ENCODE measurements at places on chromosomes 6 and 20.

GRCh38 chr6:119052292-119052889 is 26.1 kb downstream of the FAM184A start:
- DNase-seq = no peak

DNA sequence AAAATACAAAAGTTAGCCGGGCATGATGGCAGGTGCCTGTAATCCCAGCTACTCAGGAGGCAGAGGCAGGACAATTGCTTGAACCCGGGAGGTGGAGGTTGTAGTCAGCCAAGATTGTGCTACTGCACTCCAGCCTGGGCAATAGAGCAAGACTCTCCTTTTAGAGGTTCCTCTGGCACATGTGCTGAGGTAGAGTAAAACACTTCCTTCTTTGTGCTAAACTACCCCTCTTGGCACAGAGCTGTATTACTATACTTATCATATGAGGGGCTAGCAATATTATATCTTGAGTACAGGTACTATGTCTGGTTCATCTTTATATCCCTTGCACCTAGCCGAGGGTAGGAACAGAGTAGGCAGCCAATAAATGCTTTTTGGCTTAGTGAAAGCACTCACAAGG is 40.2 kb upstream of the SAMHD1 start:
- no peak for DNase-seq

DNA sequence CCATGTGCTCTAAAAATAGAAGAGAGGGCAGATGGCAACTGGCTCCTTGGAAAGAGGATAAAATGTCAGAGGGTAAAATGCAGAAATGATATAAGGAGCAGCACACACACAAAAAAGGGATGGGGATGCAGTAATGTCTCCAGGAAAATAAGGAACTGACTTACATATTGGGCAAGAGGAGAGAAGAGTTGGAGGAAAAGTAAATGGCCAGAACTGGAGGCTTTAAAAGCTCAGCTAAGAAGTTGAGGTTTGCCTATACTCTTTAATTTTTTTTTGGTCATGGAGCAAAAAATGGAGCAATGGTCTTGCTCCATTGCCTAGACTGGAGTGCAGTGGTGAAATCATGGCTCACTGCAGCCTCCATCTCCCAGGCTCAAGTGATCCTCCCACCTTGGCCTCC is 93.7 kb downstream of the SULF2 start:
- no peak for DNase-seq

GRCh38 chr6:52392944-52393343 is 27.2 kb upstream of the EFHC1 start:
- no peak for DNase-seq

- no peak for DNase-seq
Measured at GRCh38 chr6:140494321-140495108, 1120.1 kb upstream of the CITED2 start.

DNA sequence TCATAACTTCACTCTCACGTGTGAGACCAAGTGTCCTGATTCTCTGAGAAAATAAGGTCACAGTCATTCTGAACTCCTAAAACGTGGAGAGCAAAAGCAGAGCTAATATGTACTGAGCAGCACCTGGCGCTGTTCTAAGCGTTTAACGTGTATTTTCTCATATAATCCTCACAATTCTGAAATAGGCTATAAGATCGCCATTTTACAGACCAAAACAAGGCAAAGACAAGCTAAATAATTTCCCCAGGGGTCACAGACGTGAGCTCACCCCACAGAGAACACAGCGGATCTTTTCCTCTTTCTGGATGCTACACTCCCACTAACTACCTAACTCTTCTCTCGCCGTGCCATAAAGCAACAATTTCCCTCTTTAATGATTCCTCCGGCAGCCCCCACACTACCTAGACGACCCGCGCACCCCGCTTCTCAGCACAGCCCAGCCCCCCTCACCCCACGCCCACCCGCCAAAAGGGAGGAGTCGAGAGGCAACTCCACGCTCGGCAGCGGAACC is 636 bp downstream of the SUPT3H start:
- DNase-seq = no peak

GRCh38 chr6:49733680-49734079 is 10.5 kb downstream of the CRISP3 start:
- no peak for DNase-seq

GRCh38 chr20:33443006-33443511 is 504 bp downstream of the SNTA1 start:
- peak; percentile 40 for DNase-seq

DNA sequence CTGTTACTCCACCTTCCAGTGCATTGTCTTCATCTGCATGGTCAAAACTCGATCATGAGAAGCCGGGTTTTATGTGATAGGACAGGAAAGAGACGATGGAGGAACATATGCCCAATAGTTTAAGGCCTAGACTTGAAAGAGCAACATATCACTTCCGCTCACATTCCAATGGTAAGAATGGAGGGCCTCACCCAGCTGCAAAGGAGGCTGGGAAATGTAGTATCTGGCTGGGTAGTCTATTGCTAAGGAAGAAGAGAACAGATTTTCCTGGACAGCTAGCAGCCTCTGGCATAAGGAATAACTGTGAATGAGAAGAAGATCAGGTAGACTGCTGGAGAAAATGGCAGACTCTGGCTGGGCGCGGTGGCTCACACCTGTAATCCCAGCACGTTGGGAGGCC is 19.2 kb downstream of the FITM2 start:
- DNase-seq = no peak

- DNase-seq = no peak
Measured at GRCh38 chr6:153086225-153086990, 44.7 kb downstream of the RGS17 start.

GRCh38 chr6:13485923-13486562 is 1.4 kb downstream of the GFOD1 start:
- no peak for DNase-seq

GRCh38 chr20:51426718-51427650 is 115.5 kb downstream of the NFATC2 start:
- no peak for DNase-seq

DNA sequence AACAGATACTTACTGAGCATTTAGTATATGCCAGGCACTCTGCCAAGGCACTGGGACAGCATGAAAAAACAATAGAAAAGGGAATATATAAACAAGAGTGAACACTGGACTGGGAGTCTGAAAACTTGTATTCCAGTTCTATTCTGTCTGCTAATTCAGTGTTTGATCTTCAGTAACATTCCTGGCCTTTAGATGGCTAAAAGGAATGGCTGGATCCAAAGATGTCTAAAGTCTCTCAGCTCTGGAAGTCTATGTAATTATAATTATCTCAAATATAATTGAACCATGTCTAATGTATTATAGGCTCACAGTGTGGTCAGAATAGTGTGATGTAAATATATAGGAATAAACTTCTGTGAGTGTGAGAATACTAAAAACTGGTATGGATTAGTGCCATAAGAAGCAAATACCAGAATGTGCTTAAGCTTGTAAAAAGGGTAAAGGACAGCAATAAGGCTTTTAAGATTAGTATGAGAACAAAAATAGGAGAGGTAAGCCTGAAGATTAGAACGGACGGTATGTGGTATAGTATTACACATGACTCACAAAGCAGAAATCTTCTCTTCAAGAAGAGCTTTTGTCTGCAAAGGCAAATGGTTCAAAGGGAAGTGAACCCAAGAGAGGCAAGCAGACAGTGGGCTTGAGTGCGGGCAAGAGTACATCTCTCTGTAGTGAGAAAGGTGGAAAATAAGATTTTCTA is 68.5 kb downstream of the TMEM200A start:
- no peak for DNase-seq

DNA sequence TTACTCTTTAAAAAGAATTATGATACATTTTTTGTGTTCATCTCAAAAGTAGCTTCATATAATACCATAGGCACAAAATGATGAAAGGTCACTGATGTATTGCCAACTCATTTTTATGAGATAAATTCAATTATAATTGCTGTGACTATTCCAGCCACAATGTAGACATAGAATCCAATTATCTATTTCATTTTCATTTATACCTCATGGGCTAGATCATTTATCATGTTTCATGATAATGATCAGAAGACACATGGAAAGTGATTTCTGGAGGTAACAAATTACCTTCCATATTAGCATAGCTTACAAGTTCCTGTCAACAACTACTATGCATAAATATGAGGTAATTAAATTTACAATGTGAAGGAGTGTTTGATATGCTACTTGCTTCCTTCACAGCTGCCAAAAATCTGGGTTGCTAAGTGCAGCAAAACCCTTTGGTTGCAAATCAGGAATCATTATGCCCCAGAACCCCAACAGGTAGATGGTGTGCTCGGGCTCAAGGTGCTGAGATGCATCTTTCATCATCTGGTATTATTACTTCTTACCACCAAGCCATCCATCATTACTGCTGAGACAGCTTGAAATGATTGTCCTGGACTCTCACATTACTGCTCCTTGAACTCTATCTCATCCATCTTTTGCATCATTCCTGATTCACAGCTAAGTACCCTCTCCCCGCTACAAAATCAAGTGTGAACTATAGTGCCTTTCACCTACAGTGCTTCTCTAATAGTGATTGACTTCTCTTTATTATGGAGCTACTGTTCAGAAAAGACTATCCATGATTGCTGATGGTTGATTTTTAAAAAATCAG is 306.0 kb upstream of the THEMIS start:
- DNase-seq = no peak

- no peak for DNase-seq
Measured at GRCh38 chr6:125375821-125376220, 74.1 kb upstream of the HDDC2 start.

- DNase-seq = no peak
Measured at GRCh38 chr6:15247500-15248450, 1.9 kb downstream of the JARID2 start.

DNA sequence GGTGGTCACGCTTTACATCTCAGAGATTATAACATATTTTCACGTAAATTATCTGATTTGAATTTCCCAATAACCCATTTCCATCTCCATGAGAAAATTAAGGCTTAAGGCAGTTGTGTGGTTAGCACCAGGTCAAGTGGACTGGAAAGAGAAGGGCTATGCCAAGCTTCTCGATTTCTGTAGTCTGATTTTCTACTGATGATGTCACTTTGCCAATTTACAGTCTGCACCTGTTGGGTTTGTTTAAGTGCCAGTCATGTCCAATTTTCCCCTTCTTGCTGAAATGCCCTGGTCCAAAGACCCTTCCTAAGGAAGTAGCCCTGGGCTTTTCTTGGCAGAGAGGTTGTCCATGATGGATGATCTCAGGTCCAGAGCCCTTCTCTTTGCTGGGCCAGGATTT is 562.3 kb upstream of the BTBD3 start:
- DNase-seq = no peak

DNA sequence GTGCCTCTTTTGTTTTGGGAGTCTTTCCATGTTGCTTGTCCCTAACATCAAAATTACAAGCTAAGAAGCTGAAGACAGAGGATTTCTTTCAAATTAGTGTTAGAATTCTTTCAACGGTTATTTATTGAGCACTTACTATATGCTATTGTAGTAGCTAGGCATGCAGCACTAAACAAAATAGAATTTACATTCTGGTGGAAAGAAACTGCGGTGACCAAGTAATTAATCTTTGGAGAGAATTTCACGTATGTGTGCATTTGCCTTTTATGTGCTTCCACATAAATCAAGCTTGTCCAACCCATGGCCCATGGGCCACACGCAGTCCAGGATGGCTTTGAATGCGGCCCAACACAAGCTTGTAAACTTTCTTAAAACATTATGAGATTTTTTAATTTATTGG is 33.0 kb upstream of the DUSP22 start:
- no peak for DNase-seq
